A549 treated with Hydrocortisone at 1 μM for 4 hours (cell line): ENCODE measurements at places on chromosomes 13 and 19. TPM values are rescaled to one million over a fixed set of nuclear protein-coding genes. Genes with fewer than 3 reads are reported as not detected.

OSCAR gene
- total RNA-seq: 0.20 to 0.41 TPM (median 0.27 TPM) in 5 replicates

TNNT1 gene
- total RNA-seq: 108 to 144 TPM (median 132 TPM) in 5 replicates

ITGBL1 gene
- total RNA-seq: 1.0 to 2.4 TPM (median 1.7 TPM) in 5 replicates

PSG11 gene
- not detected in 5 replicates for total RNA-seq

CEACAM21 gene
- total RNA-seq: not detected in 5 replicates

COX7A1 gene
- total RNA-seq: not detected in 5 replicates

FAM216B gene
- total RNA-seq: not detected in 5 replicates

ERICH4 gene
- total RNA-seq: not detected in 5 replicates

CLEC17A gene
- not detected in 5 replicates for total RNA-seq

KIR2DL4 gene
- total RNA-seq: not detected in 5 replicates

PRRG2 gene
- 0.78 to 1.3 TPM (median 0.84 TPM) in 5 replicates for total RNA-seq

ADAT3 gene
- total RNA-seq: 2.7 to 6.1 TPM (median 4.6 TPM) in 5 replicates

SYT3 gene
- total RNA-seq: 0.30 to 0.71 TPM (median 0.56 TPM) in 5 replicates

ZNF431 gene
- total RNA-seq: 2.6 to 4.1 TPM (median 3.3 TPM) in 5 replicates

TOMM40 gene
- 189 to 243 TPM (median 226 TPM) in 5 replicates for total RNA-seq

RNF17 gene
- not detected in 5 replicates for total RNA-seq

PSG7 gene
- 0.10 TPM in 1 of 5 replicates, not detected in the others for total RNA-seq

DPF1 gene
- 4.2 to 5.0 TPM (median 4.6 TPM) in 5 replicates for total RNA-seq

PCDH9 gene
- total RNA-seq: 5.6 to 7.7 TPM (median 6.5 TPM) in 5 replicates

ZNF567 gene
- total RNA-seq: 7.7 to 10.3 TPM (median 8.0 TPM) in 5 replicates

CACTIN gene
- total RNA-seq: 12.1 to 17.4 TPM (median 17.0 TPM) in 5 replicates

LNX2 gene
- 3.2 to 5.0 TPM (median 3.6 TPM) in 5 replicates for total RNA-seq

KLK11 gene
- total RNA-seq: 0.12 TPM in 1 of 5 replicates, not detected in the others

TSSK6 gene
- total RNA-seq: 1.2 to 1.9 TPM (median 1.5 TPM) in 5 replicates

CGB5 gene
- 0.21 to 0.49 TPM (median 0.23 TPM) in 5 replicates for total RNA-seq

GIPC1 gene
- 108 to 145 TPM (median 144 TPM) in 5 replicates for total RNA-seq
